Astrocyte (in vitro differentiated cells and primary cell): ENCODE measurements at places on chromosomes 4 and X. TPM values are rescaled to one million over a fixed set of nuclear protein-coding genes. Genes with fewer than 3 reads are reported as not detected.
A peak's percentile ranks its signal among the peaks of the same experiment; 100 is the strongest.

The USP17L5 gene
- not detected in 2 replicates for total RNA-seq

The SPANXA2 gene
- total RNA-seq: not detected in 2 replicates

The AWAT2 gene
- not detected in 2 replicates for total RNA-seq

The S100P gene
- total RNA-seq: not detected in 2 replicates

DNA sequence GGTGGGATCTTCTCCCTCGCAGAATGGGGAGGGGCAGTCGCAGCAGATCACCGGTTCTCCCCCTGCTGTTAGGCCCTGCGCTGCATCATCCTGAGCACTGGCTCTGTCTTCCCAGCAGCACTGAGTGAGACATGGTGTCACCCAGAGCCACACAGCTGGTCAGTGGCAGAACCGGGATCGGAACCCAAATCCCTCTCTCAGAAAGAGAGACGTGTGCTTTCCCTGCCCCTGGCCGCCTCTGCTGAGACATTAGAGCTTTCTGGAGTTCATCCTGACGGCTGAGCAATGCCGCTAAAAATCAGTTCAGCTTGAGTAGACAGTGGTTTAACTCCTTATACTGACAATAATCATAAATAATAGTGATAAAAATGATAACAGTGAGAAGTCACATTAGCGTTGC is 87.9 kb downstream of the EVC start:
- DNase-seq: no peak

- no peak for DNase-seq
Measured at GRCh38 chrX:15989716-15990115, 133.6 kb upstream of the GRPR start.

DNA sequence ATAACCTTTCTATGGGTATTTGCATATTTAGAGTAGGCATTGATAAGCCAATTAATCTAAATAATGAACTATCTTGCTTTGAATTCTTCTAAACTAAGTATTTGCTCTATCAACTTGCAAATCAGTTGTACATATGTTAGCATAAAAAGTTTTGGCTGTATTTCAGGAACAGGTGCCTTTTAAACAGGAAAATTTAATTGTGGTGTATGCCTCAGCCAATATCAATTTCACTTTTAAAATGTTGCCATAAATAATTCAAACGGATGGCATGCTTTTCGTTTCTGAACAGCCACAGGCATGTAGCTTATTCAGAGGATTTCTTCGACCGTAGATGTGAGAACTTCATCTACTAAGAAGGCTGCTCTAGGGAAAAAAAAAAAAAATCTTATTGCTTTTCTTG is 99.9 kb downstream of the DCLK2 start:
- peak; percentile 86 for DNase-seq

DNA sequence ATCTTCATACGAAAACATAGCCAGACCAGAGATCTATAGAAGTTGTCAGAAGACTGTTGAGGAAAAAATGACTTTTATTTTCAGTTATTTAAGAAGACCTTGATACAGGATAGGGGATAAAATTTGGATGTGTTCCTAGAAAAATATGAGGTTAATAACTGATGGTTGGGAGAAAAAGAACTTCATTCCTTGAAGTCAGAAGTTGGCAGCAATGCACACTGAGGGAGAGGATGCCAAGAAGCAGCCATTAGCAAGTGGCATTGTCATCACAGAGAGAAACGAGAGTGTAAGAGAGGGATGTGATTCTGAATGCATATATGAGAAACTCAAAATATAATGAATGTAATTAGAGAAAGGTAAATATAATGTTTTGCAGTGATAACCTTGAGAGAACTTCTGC is 382.1 kb upstream of the EPHA5 start:
- peak; percentile 48 for DNase-seq

DNA sequence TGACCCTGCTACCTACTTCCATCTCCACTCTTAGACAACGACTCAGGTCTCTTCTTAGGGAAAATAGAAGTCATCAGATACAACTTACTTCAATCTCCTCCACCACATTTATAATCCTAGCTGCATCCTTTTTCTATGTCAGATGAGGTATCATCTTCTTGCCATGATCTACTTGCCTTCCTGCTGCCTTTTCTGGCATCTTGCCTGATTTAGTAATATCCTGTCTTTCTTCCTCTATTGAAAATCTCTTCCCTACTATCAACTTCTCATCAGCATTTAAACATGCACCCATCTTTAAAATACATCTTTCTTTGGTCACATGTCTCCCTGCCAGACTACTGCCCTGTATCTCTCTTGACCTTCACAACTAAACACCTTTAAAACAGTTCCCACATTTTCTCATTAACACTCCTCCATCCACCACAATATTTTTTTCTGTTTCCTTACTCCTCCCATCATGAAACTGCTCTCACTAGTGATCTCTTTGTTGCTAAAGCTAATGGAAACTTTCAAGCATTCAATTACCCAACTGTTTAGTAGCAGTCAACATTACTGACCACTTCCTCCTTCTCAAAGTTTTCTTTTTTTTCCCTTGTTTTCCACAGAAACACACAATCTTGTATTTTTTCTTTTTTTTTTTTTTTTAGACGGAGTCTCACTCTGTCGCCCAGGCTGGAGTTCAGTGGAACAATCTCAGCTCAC is 100.8 kb upstream of the CXorf66 start:
- DNase-seq: no peak

DNA sequence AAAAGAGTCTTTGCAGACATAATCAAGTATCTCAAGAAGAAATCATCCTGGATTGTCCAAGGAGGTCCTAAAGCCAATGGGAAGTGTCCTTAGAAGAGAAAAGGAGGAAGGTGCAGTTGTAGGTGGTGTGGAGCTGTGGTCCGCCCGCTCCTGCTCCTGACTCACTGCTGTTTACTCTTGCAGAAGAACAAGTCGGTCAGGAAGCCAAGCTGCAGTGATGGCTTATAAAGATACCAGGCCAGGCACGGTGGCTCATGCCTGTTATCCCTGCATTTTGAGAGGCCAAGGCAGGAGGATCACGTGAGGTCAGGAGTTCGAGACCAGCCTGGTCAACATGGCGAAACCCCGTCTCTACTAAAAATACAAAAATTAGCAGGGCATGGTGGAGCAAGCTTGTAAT is 66.4 kb upstream of the ATP6AP2 start:
- peak; percentile 26 for DNase-seq
